ENCODE measurements at places on chromosomes 16 and 17. TPM values are rescaled to one million over a fixed set of nuclear protein-coding genes. Genes with fewer than 3 reads are reported as not detected.

The PRSS27 gene
- 191 TPM for total RNA-seq

The TMEM238L gene
- total RNA-seq = 2.3 TPM

The EPX gene
- not detected for total RNA-seq

The TRPV3 gene
- total RNA-seq = 1.3 TPM

The LCAT gene
- total RNA-seq = 4.1 TPM

The FOXN1 gene
- total RNA-seq = 14.8 TPM

The CCL17 gene
- total RNA-seq = 1.6 TPM

The PRAC1 gene
- not detected for total RNA-seq

The TMEM100 gene
- 0.76 TPM for total RNA-seq

DNA sequence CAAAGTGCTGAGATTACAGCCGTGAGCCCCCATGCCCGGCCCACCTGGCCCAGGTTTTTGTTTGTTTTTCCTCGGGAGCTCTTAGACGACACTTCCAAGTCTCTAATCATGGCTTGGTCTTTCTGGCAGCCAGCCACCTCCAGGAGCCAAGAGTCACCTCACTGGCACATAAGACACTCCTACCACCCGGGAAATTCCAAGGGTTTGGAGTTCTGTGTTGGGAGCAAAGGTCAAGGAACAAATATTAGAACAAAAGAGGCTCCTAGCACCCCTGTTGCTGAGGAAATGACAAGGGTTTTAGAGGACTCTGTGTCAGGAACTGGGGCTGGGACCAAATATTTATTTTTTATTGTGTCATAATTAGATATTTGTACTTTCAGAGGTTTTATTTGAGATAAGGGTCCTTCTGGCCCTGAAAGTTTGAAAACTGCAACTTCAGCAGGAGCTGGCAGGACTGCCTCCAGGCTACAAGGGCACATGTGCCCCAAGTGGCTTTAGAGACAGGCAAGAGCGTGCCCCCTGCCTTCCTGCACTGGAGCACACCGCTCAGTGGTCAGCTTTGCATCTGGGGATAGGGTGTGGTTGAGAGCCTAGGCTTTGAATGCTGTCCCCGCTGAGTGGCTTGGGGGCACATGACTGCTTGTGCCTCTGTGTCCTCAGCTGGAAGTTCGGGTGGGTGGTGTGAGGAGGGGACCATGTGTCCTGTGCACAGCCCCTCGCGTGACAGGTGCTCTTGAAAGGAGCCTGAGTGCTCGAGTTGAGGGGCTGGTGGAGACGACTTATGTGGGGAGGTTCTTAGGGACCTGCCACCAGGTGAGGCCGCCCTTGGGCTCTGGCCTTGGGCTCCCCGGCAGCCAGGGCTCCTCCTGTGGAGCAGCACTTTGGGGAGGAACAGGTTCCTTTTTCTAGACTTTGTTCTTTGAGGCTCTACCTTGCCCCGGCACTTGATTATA lies 29.7 kb downstream of the MGRN1 start:
- ATAC-seq = no peak

GRCh38 chr16:89921702-89922476 lies 1.3 kb upstream of the TUBB3 start:
- ATAC-seq = peak; percentile 42

GRCh38 chr16:67388591-67388990 lies 4.7 kb downstream of the TPPP3 start:
- ATAC-seq = no peak

GRCh38 chr17:56440419-56440818 lies 153.1 kb upstream of the NOG start:
- no peak for ATAC-seq

DNA sequence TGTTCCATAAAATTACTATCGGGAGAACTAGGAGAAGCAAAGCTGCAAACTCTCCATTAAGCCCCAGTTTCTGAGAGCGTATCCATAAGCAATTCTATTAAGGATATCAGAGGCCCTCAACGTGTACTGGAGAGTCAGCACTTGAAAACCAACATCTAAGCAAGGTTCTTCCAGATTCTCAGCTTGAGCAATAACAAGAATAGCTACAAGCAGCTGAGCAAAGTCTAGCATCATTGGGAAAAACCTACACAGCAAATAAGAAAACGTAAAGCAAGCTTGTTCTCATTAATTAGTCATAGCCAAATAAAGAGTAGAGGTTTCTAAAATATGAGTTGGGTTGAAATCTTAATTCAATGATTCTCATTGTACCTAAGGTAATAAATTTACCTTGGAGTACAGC lies 26.9 kb upstream of the COX10 start:
- peak; percentile 60 for ATAC-seq

- ATAC-seq = no peak
These were observed 534 bp downstream of the KCTD11 start for GRCh38 chr17:7352503-7352889.

DNA sequence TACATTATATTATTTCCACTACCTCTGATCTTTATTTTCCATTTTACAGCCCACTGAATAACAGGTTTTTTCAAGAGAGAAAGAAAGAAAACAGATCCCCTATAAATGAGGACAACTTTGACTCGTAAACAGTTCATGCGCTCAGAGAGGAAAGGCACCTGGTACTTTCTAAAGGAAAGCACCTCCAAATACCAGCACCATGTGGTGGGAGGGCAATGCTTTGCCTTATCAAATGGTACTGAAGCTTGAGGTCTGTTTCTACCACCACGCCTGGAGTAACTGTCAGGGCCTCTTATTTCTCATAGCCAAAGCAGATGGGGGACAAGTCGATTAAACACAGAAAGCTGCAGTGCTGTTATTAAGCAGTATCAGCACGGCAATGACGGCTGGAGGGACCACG lies 510.3 kb upstream of the ZFHX3 start:
- no peak for ATAC-seq

- no peak for ATAC-seq
These were observed 28.6 kb downstream of the TPPP3 start for GRCh38 chr16:67364600-67365235.

DNA sequence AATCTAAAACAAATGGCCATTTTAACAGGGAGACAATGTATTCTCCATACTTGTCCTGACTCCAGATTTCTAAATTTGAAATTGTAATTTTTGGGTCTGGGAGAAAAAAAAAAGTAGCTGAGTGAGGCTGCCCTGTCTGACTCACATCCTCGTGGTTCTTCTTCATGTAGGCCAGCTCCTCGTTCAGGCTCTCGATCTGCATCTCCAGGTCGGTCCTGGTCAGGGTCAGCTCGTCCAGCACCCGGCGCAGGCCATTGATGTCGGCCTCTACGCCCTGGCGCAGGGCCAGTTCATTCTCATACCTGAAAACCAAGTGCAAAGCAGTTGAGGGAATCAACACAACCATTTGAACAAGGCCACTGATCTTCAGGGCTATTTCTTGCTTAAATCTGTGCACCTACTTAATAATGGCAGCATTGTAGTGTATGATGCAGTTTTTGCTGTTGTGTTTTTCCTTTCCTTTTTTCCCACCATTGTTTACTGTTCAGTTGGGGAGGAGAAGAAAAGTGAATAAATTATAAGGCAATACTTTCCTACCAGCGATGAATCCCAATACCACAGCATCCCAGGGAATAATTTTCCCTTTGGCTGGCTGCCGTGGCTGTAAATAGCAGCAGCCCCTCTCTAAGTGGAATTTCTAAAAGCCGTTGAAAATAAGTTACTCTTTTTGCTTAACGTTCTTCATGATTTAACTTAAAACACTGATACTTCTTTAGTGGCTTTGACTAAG lies 2.2 kb downstream of the KRT12 start:
- ATAC-seq = no peak

DNA sequence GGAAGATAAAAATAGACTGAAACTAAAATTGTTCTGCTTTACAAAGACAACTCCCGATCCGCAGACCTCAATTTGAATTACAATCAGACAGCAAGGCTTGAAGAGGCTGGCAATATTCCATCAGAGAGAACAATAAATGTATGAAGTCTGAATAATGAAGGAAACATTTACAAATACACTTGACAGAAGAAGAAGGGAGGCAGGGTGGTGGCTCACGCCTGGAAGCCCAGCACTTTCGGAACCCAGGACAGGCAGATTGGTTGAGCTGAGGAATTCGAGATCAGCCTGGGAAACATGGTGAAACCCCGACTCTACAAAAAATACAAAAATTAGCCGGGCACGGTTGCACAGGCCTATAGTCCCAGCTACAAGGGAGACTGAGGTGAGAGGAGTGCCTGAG lies 14.6 kb downstream of the ODF4 start:
- ATAC-seq = no peak

- no peak for ATAC-seq
These were observed 131.2 kb upstream of the MPHOSPH6 start for GRCh38 chr16:82301146-82301755.

DNA sequence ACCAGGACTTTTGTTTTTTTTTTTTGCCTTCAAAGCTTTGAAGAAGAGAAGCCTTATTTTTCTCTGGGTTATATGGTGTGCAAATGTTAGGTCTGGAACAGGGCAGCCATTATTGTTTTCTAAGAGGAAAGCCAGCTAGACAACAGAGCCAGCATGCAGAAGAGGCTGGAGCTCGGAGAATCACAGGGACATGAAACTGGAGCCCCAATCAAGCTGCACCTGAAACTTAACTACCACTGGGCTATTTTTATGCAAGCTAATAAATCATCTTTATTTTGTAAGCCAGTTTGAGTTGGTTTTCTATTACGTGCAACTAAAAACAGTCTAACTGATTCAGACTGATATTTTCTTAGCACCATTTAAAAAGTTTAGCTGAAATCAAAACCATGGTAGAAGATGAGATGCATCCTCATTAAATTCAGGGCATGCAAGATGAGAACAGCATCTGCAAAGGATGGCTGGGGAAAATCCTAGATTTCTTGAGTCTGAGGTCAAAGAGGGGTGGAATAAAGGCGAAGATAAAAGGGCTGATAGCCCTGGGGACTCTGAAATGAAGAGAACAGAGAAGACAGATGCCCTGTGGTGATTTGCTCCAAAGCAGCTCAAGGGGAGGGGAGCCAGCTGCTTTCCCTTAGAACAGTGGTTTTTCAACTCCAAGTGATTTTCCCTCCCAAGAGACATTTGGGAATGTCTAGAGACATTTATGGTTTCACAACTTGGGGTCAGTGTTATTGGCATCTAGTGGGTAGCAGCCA lies 177.1 kb upstream of the WSCD1 start:
- no peak for ATAC-seq

GRCh38 chr17:705011-705410 lies 9.6 kb downstream of the VPS53 start:
- no peak for ATAC-seq

DNA sequence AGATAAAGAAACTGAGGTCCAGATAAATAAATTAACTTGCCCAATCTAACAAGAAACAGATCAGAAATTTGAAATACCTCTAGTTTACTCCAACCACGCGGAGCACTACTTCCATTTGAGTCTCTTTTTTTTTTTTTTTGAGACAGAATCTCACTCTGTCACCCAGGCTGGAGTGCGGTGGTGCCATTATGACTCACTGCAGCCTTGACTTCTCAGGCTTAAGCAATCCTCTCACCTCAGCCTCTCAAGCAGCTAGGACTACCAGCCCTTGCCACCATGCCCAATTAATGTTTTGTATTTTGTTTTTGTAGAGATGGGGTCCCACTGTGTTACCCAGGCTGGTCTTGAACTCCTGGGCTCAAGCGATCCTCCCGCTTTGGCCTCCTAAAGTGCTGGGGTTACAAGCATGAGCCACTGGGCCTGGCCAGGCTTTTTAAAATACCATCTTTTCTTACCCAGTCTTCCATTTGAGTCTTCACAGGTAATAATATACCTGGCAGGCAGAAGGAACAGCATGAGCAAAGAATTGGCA lies 3.3 kb upstream of the NACA2 start:
- ATAC-seq = no peak

DNA sequence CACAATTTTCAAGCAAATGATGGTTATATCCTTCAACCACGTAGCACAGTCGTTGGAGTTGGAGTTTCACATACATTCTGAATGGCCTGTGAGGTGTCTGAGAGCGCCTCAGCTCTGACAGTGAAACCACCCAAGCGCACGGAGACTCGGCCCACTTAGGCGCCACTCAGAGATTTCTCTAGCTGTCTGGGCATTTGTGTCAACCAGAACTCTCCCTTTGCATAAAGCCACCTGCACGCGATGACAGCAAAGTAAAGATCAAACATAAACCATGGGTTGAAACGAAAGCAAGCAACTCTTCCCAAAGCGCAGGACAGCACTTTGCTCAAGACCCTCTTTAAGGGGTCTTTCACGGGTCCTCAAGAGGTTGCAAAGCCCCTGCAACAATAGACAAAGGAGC lies 533 bp downstream of the SLC6A4 start:
- no peak for ATAC-seq

DNA sequence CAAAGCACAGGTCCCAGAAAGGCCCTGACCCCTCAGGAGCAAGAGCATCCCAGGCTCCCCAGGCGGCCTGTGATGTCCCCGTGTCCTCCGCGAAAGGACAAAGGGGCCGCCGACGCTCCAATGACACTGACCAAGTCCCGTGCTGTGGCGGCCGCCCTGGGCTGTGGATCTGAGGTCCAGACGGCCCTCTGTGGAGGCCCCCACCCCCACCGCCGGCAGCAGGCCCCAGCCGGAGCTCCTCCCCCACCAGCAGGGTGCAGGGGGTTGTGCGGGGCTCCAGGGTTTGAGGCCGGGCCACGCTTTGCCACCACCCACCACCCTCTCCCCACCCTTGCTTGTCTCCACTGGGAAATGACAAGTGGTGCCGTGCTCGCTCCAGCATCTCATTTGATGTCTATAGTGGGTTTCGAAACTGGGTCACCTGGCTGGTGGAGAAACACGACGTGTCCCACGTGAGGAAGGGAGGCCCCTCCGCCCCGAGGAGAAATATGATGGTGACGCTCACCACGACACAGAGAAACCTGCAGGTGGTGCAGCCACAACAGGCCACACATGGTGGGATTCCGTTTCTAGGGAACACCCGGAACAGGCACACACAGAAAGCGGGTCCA lies 31.2 kb upstream of the ZNF469 start:
- no peak for ATAC-seq

DNA sequence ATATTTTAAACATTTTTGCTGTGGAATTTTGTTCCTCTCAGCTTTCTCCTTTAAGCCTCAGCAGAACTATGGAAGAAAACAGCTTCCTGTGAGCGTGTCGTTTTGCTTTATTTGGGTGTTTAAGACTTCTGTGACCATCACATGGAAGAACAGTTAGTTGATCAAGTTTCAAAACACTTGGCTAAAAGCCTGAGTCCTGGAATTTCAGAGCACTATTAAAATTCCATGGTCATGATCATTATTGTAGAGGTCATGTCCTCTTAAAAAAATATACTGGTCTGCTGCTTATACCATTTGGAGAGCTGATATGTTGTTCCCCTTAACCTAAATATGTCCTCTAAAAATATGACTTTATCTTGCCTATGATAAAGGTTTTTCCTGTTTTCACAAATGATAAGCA lies 12.6 kb upstream of the CDR2 start:
- ATAC-seq = no peak

Data from esophagus mucosa (tissue), 1 donor.